Brain pericyte (primary cell): ENCODE measurements at places on chromosomes 6 and 20.

GRCh38 chr6:106027758-106028157 is 58.4 kb upstream of the PRDM1 start:
- no peak for DNase-seq

DNA sequence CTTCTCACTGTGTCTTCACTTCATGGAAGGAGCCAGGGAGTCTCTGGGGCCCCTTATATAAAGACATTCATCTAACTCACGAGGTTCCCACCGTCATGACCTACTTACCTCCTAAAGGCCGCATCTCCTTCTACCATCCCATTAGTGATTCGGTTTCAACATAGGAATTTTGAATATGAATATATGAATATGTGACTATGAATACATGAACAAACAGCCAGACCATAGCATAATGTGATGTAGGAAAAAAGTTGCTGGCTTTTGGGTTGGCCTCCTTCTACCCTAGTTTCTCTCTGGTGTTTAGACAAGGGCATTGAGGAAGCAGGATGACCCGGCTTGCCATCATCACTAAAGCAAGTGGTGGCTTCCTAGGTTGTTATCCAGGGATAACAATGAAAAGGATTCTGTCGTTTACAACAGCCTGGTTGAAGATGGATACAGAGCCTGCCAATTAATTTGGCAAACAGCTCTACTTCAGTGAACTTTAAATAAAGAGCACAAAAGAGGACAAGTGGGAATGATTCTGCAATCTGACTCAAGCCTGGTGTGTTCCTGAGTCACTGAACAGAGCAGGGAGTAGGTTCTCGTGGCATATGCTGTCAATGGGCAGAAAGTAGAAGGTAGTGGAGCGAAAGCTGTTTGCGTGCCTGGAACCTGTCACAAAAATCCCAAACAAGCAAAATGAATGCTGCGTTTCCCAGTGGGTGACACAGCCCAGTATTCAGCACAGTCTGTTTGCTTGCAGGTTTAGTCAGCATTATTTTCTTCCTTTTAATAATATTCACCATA is 44.0 kb upstream of the DOK5 start:
- no peak for DNase-seq

DNA sequence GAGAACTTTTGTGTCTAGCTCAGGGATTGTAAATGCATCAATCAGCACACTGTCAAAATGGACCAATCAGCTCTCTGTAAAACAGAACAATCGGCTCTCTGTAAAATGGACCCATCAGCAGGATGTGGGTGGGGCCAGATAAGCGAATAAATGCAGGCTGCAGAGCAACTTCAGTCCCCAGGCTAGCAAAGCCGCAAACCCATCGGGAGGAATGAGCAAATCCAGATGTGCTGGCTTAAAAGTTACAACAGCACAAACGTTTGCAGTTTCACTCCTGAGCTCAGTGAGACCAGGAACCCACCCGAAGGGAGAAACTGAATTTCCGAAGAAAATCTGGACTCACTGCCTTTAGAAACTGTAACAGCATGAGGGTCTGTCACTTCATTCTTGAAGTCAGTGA is 21.9 kb upstream of the MBOAT1 start:
- no peak for DNase-seq

GRCh38 chr20:31430568-31431115 is 9.8 kb upstream of the DEFB123 start:
- DNase-seq, result no peak

GRCh38 chr20:19673575-19673974 is 84.5 kb upstream of the RIN2 start:
- no peak for DNase-seq
